ENCODE measurements at places on chromosomes 5 and 9.
A peak's percentile ranks its signal among the peaks of the same experiment; 100 is the strongest.

GRCh38 chr5:43049236-43049635, 9.1 kb upstream of the ANXA2R start:
- DNase-seq: no peak

DNA sequence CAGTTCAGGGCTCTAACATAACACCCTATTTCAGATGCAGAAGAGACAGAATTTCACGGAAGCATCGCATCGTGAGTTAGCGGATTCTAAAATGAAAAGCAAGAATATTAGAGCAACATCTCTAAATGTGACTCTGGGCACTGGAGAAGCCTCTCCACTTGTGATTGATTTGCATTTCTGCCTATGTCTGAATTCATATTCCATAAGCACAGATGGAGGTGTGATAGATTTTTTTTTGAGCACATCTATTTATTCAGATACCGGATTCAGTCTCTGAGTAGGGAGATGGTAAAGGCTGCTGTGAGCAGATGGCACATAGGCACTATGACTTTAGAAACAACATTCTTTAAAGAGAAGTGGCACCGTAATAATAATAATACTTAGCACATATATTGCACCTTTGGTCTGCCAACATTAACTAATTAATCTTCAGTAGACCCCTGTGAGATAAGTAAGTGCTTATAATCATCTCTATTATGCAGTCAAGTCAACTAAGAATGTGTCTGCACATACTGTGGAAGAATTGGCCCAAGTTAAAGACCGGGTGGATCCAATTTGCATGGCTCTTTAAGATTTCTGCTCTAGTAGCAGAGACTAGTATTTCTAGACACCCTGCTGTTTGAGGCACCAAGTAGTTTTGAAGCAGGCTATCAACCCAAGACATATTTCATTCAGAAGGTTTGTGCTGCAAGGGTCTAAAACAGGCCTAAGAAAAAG, 685.0 kb downstream of the CETN3 start:
- DNase-seq: no peak

DNA sequence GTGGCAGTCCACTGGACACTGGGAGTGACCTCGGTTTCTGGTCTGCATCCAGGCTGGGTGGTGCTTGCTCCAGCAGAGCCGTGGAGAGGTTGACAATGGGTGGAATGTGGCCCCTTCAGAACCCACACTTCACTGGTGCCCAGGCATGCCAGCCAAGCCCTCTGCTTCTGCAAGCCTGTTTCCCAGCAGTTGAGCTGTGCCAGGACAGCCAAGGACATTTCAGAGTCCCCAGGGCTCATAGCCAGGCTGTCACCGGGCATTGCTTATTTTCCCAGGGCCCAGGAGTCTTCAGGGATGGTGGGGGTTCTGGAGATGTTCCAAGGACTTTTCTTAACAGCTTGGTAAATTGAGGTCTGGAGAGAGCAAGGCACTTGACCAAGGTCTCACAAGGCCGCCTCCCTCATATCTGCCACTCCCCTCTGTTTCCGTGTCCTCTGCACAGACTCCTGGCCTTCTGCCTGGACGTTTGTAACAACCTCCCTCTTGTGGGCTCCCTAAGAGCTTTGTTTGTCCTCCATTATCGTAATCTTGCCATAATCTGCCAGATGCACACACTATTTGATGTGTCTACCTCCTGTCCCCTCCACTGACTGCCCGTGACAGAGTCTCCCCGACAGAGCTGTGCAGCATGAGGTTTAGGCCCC, 3.8 kb upstream of the NDST1 start:
- no peak for DNase-seq

DNA sequence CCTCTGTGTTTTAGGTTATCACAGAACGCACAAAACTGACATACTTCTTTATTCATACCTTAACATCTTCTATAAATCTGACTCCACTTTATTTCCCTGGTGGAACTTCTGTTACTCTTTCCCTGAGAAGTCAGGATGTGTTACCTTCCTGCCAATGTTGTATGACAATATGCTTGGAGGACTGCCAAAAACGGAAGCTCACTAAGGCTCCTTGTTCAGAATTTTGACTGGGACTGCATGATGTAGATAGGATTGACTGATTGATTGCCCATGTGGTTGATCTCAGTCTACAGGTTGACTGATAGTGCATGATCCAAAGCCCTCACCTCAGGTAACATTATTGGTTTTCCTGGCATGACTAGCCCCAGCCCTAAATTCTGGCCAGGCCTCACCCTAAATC, 319.4 kb downstream of the TLR4 start:
- DNase-seq: no peak

DNA sequence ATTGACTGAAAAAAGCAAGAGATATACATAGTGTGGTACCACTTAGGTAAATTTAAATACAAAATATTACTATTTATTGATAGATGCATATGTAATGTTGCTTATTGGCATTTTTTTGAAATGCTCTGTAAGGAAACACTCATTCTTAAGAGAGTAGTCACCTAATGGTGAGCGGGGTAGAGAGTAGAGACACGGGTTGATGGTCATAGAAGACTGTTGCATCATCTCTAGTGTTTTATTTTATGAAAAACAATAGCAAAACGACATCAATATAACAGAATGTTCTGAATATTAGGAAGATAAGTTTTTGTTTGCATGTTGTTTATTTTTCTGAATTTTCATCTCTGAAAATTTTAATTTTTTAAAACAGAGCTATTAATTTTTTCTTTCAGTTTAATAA, 4.0 kb downstream of the SRP19 start:
- DNase-seq: no peak

DNA sequence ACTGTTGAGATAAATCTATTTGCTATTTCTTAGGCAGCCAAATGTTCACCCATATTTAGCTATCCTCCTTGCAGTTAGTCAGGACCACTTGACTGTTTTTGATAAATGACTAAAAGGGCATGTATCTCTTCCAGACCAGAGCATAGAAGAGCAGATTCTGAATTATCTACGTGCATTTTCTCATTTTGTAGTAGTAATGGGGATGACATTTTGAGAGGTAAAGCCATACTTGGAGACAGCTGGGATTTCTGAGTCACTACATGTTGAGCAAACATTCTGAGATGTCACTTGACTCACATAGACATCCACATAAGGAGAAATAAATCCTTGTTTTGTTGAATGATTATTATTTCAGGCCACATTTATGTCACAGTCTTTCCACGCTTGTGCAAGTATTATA, 297.6 kb downstream of the CDH10 start:
- DNase-seq: no peak

DNA sequence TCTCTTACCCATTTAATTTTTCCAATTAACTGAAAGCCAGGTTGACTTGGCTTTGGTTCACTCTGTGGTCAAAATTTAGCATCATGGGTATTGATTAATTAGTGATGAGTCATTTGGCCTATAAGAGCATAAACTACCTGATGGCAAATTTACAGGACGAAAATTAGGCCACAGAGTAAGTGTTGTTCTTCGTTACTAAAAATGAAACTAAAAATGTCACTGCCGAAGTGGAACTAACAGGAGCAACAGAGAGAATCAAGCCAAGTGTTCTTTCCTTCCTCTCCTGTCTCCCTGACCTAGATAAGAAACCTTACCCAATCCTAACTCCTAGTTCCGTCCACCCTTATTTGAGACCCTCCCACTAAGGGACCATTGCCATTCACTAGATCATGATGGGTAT, 176.9 kb downstream of the RAB3C start:
- DNase-seq: no peak

GRCh38 chr9:34437006-34437925, 21.1 kb downstream of the FAM219A start:
- peak; percentile 64 for DNase-seq

DNA sequence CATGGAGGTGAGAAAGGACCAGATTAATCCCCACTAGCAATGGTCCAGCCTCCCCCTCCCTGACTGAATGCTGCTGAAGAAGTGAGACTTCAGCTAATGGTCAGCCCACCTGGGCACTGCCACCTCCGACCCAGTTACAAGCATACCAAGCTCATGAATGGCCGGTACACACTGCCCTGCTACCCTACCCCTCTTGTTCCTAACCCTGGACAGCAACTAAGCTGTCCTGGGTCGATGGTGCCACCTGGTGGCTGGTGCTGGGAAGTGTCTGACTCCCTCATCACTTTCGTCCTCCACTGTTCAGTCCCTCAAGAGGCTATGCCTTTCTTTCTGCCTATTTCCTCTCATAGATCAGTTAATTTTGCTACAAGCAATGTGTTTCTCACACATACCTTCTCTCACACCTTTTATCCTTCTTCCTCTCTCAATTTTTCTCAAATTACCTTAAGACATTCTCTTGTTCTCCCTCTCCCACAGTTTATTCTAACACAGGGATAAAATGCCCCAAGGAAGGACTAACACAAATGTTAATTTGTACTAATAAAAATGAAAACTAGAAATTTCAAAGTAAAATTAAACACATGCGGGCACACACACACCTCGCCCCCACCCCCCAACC, 42.4 kb downstream of the PAX5 start:
- DNase-seq: peak; percentile 86

DNA sequence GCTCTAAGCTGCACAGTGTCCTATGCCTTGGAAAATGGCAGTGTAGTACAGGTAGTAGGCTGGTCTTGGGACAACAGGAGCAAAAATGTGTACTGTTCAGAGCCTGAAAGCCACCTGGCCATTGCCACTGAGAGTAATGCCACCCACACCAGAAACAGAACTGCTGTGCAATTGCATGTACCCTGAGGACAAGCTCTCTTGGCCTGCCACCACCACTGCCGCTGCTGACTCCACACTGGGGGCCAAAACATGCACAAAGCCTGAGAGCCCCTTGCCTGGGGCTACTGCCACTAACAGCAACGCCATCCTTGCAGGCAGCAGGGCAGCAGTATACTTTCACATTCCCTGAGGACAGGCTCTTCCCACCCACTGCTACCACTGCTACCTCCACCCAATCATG, 251.9 kb upstream of the CDH12 start:
- no peak for DNase-seq

DNA sequence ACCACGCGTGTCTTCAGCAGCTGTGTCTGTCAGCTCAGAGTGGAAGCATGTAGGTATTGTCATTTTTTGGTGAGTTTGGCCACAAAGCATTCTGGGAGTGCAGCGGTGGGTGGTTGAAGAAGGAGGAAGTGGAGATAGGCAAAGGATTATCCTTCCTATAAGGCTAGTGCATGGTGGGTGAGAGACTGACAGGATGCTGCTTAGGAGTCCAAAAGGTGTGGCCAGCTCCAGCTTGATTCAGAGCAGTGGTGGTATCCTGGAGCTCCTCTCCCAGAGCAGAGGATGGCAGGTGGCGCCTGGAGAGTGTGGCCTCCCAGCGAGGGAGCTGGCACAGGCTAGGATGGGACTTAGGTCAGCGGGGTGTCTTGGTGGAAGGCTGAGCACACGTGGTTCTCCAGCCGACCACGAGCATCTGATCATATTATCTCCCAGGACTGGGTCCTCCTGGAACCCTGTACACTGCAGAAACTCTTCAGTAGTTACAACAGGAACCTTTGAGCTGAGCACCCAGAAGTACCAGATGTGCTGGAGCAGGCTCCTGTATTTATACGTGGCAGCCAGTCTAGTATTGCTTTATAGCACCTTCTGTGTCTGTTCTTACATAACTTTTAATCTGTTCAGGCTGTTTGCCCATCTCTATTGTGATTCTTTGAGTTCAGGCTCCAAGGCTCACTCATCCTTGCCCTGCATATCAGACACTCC, 29.6 kb downstream of the MAML1 start:
- no peak for DNase-seq

DNA sequence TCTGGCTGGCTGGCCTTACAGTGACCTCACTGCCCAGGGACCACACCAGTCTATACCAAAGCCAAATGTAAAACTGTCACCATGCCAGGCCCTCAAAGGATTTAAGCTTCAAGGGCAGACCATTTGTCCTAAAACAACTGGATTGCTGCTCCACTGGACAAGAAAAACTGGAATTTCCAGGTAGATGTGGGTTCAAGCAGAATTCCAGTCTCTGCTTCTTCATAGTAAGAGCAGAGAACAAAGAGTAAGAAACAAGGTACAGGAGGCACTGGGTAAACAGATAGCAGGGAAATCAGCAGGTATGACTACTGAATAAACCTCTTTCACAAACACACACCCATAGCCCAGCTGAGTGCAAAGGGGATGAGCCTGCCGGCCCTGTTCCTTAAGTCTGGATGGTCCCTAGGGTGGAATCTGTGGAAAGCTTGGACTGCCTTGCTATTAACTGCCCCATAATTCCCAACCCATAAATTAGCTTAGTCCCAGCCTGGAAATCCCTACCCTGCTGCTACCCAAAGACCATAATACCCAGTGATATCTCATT, 5.5 kb downstream of the B4GALT1 start:
- no peak for DNase-seq

GRCh38 chr5:134552301-134552700, 26.8 kb downstream of the JADE2 start:
- no peak for DNase-seq

DNA sequence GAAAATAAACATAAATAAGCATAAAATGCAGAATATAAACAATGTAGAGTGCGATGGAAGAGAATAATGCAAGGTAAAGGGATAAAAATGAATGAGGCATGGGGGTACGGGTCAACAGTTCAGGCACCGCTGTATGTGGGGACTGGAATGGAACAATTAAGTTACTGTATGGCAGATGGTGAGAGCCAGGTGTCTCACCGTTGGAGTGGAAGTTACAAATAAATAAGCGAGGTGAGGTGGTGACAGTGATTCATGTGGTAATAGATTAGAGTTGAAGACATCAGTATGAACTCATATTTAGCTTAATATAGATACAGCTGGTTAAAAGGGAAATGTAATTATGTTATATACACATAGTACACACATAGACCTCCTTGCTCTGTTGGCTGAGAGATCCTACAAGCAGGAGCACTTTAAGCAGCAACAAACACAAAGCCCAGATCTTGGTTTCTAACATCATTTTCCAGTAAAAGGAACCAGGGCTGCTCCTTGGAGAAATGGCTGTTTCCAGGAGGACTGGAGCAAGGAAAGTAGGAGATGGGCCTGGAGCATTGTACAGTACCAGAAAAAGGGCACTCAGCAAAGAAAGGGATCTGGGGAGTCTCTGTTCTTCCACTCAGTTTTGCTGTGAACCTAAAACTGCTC, 2.4 kb upstream of the OMD start:
- DNase-seq: no peak

DNA sequence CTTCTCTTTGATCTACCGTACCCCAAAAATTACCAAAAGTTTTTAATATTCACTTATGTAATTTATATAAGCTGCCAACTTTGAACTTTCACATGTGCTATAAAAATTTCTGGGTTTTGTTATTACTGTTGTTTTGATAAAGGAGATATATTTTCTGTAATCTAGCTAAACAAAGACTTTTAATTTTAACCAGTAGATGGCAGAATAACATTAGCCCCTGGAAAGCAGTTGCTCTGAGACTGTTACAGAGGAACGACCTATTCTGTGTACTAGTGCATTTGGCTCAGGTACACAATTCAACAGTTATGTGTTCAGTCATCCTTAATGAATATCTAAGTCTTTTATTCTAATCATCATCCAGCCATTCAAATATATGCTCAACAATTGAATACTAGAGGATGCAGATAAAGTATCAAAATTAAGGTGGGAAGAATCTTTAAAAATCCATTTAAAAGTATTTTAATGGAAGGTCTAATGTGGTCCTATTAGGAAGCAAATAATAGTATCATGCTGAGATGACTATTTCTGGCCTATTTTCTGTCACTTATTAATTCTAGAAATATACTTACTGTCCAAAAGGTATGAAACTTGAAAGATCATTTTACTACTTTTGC, 8.6 kb downstream of the KLHL9 start:
- DNase-seq: no peak

Data from activated CD8-positive, alpha-beta memory T cell treated with anti-CD3 and anti-CD28 coated beads, Interleukin-2, amount 50 U/mL, for 48 hours (primary cell).